H7 (cell line): ENCODE measurements at places on chromosomes 11 and 22.

GRCh38 chr11:1130276-1131032 lies 27.3 kb upstream of the MUC5AC start:
- DNase-seq: peak; percentile 57

DNA sequence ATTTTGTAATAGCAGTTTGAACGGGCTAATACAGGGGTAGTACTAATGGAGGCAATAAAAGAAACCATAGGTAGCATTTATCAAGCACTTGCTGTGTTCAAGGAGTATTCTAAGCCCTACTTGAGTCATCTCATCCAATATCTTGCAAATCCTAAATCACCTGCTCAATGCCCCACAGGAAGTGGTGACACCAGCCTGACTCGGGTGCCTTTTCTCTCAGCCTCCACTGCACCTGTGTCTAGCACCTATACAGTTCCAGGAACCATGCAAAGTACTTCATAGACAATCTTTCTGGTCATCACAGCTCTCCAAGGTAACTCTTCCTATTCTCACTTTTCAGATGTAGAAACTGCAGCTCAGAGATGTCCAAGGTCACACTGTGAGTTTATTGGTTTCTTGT lies 98.0 kb downstream of the PRR5L start:
- no peak for DNase-seq

GRCh38 chr11:76835928-76836612 lies 24.6 kb upstream of the ACER3 start:
- DNase-seq: no peak

DNA sequence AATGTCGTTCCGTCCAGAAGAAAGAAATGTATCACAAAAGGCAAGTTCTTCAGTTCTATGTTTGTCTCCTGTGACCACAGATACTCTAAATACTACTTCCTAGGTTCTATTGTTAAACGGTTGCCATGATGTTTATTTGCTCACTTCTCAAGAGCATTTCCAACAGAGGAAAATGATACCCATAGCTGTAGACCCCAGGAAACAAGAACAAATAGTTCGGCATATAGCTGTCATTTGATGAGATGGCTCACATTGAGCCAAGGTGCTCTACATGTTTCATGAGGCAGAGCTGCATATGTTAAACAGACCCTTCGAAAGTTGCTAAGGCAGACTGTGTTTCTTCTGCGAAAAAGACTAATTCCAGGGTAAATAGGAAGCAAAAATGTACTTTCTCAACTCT lies 15.4 kb upstream of the ANGPTL5 start:
- DNase-seq: no peak
